ENCODE measurements at places on chromosomes 12 and 14.

- peaks cover 38% of the 10 kb centered on the region for H3K4me1 ChIP-seq
- H3K27me3 ChIP-seq: no peaks in the 10 kb centered on the region
- no peak overlapping the region for H3K27ac ChIP-seq
- H3K36me3 ChIP-seq: no peaks in the 10 kb centered on the region
- DNase-seq: no peak
Measured at GRCh38 chr12:89693639-89694202, 14.9 kb downstream of the ATP2B1 start.

DNA sequence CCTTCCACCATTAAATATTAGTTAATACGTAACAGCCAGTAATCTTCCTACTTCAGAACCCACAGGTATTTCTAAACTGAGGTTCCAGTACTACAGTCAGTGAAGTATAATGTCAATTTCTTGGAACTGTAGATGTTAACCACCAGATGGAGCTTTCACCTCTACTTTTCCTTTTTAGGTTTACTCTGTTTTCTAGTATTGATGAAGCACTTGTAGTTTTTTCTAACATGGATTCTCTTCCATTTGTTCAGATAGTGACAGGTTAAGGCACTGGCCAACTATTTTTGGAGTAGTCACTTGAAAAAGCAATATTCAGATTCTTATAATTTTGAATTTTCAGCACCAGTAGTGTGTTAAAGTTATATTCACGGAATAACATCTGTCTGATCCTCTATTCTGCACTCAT lies 4.6 kb upstream of the SEC23A start:
- DNase-seq: peak; percentile 53
- peaks cover 9% of the 10 kb centered on the region for H3K4me1 ChIP-seq
- H3K27me3 ChIP-seq: no peaks in the 10 kb centered on the region
- no peak overlapping the region for H3K27ac ChIP-seq

DNA sequence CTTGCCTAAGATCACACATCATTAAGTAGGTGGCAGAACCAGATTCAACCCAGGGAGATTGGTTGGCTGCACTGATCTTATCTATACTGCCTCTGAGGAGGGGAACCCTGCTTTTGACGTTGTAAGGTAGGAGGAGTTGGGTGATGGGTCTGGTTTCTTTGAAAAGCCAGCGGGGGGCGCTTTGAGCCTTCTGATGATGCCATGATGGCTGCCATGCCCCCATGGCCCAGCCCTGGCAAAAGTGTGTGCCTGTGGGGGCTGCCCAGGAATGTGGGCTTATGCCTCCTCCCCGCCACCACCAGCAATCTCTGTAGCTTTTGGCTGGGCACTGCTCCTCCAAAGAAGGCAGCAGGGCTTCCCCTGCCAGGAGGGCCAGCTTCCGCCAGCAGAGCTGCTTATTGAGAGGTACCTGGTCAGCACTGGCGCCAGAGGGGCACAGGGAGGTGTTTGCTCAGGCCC lies 224.3 kb downstream of the SLC41A2 start:
- no peaks in the 10 kb centered on the region for H3K36me3 ChIP-seq
- no peak overlapping the region for H3K27ac ChIP-seq
- no peak overlapping the region for H3K4me3 ChIP-seq
- H3K4me1 ChIP-seq: peaks cover 6% of the 10 kb centered on the region
- peak; percentile 28 for DNase-seq
- no peaks in the 10 kb centered on the region for H3K27me3 ChIP-seq

DNA sequence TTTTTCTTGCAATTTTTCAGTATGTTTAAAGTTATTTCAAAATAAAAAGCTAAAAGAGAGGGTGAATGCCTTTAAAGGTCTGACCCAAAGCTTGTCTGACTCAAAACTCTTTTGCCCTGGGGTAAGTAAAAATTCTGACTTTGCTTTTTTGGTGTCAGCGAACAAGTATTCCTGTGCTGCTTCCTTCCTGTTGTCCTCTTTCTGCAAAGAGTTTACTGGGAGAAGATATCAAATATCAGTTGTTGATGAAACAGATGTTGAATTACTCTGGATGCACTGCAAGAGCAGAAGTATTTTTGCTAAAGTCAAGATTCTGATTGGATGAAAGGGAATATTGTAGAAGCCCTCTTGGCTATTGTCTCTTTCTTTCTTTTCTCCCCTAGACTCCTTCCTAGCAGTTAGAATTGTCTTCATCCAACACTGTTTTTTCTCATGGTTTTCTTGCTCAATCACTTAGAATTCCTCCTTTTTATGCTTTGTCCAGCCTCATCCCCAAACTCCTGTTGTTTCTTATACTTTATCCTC lies 62.0 kb downstream of the DACT1 start:
- DNase-seq: no peak
- H3K4me3 ChIP-seq: no peak overlapping the region

- no peaks in the 10 kb centered on the region for H3K36me3 ChIP-seq
- no peak overlapping the region for H3K4me3 ChIP-seq
- H3K27me3 ChIP-seq: no peaks in the 10 kb centered on the region
- peak; percentile 28 for DNase-seq
Measured at GRCh38 chr14:67710209-67710608, 8.5 kb downstream of the RDH12 start.

GRCh38 chr14:52227619-52228222 lies 39.8 kb upstream of the PTGDR start:
- no peak overlapping the region for H3K4me3 ChIP-seq
- DNase-seq: no peak
- no peaks in the 10 kb centered on the region for H3K27me3 ChIP-seq
- no peak overlapping the region for H3K27ac ChIP-seq

GRCh38 chr12:68792952-68793351 lies 15.0 kb upstream of the MDM2 start:
- no peak overlapping the region for H3K4me3 ChIP-seq
- no peaks in the 10 kb centered on the region for H3K27me3 ChIP-seq
- no peaks in the 10 kb centered on the region for H3K36me3 ChIP-seq
- no peak overlapping the region for H3K27ac ChIP-seq
- H3K4me1 ChIP-seq: peaks cover 10% of the 10 kb centered on the region
- peak; percentile 64 for DNase-seq

- H3K4me3 ChIP-seq: no peak overlapping the region
- no peak for DNase-seq
- H3K36me3 ChIP-seq: no peaks in the 10 kb centered on the region
- no peak overlapping the region for H3K27ac ChIP-seq
Measured at GRCh38 chr14:77240336-77240915, 30.6 kb downstream of the NGB start.

GRCh38 chr14:105481886-105482457 lies 4.7 kb upstream of the CRIP1 start:
- DNase-seq: peak; percentile 96
- peak overlapping the region; percentile 75 for H3K4me3 ChIP-seq
- H3K4me1 ChIP-seq: peaks cover 24% of the 10 kb centered on the region
- peaks cover 12% of the 10 kb centered on the region for H3K36me3 ChIP-seq
- peak overlapping the region; percentile 99 for H3K27ac ChIP-seq

- peak overlapping the region; percentile 0 for H3K4me3 ChIP-seq
- no peaks in the 10 kb centered on the region for H3K27me3 ChIP-seq
- peak overlapping the region; percentile 89 for H3K27ac ChIP-seq
- peaks cover 7% of the 10 kb centered on the region for H3K36me3 ChIP-seq
- peak; percentile 48 for DNase-seq
Measured at GRCh38 chr12:63916561-63917476, 72.3 kb downstream of the SRGAP1 start.

GRCh38 chr14:101350691-101351090 lies 210.6 kb upstream of the DIO3 start:
- H3K4me3 ChIP-seq: no peak overlapping the region
- H3K27me3 ChIP-seq: peaks cover 30% of the 10 kb centered on the region
- H3K36me3 ChIP-seq: no peaks in the 10 kb centered on the region
- H3K27ac ChIP-seq: no peak overlapping the region

GRCh38 chr12:51188359-51189051 lies 15.6 kb upstream of the TFCP2 start:
- H3K4me1 ChIP-seq: peaks cover 5% of the 10 kb centered on the region
- H3K27me3 ChIP-seq: no peaks in the 10 kb centered on the region
- no peak overlapping the region for H3K4me3 ChIP-seq
- H3K36me3 ChIP-seq: no peaks in the 10 kb centered on the region
- no peak for DNase-seq

DNA sequence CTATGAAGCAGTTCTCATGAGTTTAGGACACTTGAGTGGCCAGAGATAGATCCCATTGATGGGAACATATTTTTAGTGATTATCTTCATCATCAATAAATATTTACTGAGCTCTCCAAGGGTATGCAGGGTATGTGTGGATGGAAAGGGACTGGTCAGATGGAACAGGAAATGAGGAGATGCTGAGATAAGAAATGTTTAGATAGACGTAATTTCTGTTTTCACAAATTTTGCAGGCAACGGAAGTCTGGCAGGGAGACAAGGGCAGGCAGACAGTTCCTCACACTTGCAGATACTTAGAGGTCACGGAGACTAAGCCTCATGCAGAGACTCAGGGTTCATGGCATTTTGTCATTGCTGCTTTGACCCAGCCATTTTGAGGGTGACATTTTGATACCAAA lies 24.3 kb downstream of the BCL2L14 start:
- H3K27me3 ChIP-seq: no peaks in the 10 kb centered on the region
- H3K4me1 ChIP-seq: peaks cover 8% of the 10 kb centered on the region
- H3K36me3 ChIP-seq: peaks cover 6% of the 10 kb centered on the region

- H3K4me3 ChIP-seq: no peak overlapping the region
- H3K27ac ChIP-seq: no peak overlapping the region
- H3K4me1 ChIP-seq: peaks cover 8% of the 10 kb centered on the region
Measured at GRCh38 chr14:80965037-80965436, 9.6 kb downstream of the TSHR start.

- no peaks in the 10 kb centered on the region for H3K4me1 ChIP-seq
- DNase-seq: peak; percentile 54
- H3K36me3 ChIP-seq: no peaks in the 10 kb centered on the region
- no peaks in the 10 kb centered on the region for H3K27me3 ChIP-seq
- H3K27ac ChIP-seq: no peak overlapping the region
Measured at GRCh38 chr12:131831635-131832041, 3.4 kb downstream of the MMP17 start.

DNA sequence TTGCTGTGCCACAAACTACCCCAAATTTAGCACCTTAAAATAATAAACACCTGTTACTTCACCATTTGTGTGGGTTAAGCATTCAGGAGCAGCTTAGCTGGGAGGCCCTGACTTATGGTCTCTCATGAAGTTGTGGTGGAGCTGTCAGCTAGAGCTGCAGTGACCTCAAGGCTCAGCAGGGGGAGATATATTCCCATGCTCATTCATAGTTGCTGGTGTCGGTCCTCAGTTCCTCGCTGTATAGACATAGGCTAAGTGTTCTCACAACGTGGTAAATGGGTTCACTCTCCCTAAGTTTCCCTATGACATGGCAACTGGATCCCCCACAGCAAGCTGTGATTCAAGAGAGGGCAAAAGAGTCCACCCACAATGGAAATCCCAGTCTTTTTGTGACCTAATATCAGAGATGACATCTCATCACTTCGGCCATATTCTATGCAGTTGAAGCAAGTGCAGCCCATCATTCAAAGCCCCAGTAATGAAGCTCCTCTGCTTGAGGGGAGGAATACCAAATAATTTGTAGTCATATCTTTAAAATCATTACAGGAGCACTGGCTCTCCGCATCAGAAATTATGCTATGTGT lies 41.1 kb downstream of the PRB3 start:
- no peaks in the 10 kb centered on the region for H3K4me1 ChIP-seq
- DNase-seq: peak; percentile 67
- H3K27me3 ChIP-seq: peaks cover 79% of the 10 kb centered on the region

- H3K4me3 ChIP-seq: no peak overlapping the region
- no peaks in the 10 kb centered on the region for H3K27me3 ChIP-seq
- no peak for DNase-seq
- peaks cover 34% of the 10 kb centered on the region for H3K36me3 ChIP-seq
Measured at GRCh38 chr14:71648725-71649124, 283.5 kb upstream of the RGS6 start.

DNA sequence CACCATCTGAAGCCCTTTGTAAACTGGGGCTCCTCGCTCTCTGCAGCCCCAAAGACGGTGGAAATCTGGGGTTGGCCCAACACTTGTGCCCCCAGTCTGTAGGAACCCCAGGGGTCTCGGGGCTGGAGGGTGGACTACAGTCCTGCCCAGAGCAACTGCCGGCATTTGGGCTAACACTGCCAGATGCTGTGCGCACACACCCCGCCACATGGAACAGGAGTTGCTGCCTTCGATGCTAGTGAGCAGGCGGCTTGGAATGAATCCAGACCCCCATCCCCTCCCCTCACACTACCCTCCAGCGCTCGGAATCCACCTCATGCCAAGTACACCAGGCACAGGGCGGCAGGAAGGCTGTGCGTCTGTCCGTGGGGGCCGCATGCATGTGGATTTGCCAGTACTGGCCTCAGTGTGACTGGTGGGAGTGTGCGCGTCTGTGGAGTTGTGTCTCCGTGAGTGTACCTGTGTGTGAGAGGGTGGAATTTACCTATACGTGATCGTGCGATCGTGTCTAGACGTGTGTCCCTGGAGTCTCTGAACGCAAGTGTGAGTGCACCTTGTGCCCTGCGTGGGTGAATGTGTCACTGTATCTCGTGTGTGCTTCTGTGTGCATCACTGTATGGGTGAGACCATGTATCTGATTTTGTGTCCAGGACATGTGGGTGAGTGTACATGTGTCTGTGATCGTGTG lies 5.1 kb downstream of the LHX5 start:
- H3K4me1 ChIP-seq: peaks cover 6% of the 10 kb centered on the region
- H3K4me3 ChIP-seq: no peak overlapping the region
- H3K36me3 ChIP-seq: no peaks in the 10 kb centered on the region
- no peak overlapping the region for H3K27ac ChIP-seq

- H3K36me3 ChIP-seq: no peaks in the 10 kb centered on the region
- H3K4me1 ChIP-seq: no peaks in the 10 kb centered on the region
- no peak for DNase-seq
- peaks cover 43% of the 10 kb centered on the region for H3K27me3 ChIP-seq
- no peak overlapping the region for H3K4me3 ChIP-seq
Measured at GRCh38 chr12:91316907-91317269, 134.3 kb upstream of the DCN start.

DNA sequence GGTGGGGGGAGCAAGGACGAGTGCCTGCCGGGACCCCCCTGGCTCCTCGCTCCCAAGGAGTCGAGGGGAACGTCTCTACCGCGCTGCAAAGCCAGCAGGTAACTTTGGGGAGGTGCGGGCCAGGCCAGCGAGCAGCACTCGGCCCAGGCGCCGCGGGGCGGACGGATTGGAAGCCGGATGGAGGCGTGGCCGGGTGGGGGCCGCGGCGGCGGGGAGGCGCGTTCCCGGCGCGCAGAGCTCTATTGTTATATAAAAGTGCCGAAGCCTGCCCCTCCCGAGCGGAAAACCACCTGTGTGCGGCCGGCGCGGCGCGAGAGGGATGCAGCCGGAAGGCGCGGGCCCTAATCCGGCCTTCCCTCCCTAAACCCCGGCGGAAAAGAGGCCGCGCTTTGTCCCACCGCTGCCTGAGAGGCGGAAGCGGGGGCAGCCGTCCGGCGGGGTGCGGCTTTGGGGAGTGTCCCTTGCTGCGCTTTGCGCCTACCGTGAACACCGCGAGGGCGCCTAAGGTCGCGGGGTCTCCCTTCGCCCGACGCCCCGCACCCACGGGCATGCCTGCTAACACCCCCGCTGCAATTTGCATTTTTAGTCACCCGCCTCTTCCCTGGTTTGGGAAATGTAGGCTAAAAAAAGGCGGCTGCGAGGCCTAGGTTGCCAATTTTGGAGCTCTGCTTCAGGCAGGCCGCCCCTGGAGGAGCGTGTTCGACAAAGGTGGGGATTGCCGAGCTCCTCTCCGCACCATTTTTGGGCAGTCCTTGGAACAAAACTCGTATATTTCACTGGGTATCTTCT lies 1.7 kb upstream of the DUSP6 start:
- peak overlapping the region; percentile 96 for H3K27ac ChIP-seq
- DNase-seq: peak; percentile 92
- peaks cover 39% of the 10 kb centered on the region for H3K36me3 ChIP-seq
- no peaks in the 10 kb centered on the region for H3K27me3 ChIP-seq

- H3K36me3 ChIP-seq: no peaks in the 10 kb centered on the region
- H3K4me3 ChIP-seq: no peak overlapping the region
- no peaks in the 10 kb centered on the region for H3K27me3 ChIP-seq
- DNase-seq: no peak
- no peaks in the 10 kb centered on the region for H3K4me1 ChIP-seq
Measured at GRCh38 chr14:82897469-82898308, 1364.0 kb upstream of the SEL1L start.

Data from MCF 10A (cell line).